ENCODE measurements at places on chromosomes 2 and 18. TPM values are rescaled to one million over a fixed set of nuclear protein-coding genes. Genes with fewer than 3 reads are reported as not detected.

The VPS4B gene
- 58.1 TPM for total RNA-seq

The C1QL2 gene
- not detected for total RNA-seq

The CCDC85A gene
- 25.2 TPM for total RNA-seq

GRCh38 chr2:127527001-127527804 is 914 bp upstream of the IWS1 start:
- peak overlapping the region; percentile 97 for H3K4me3 ChIP-seq
- no peaks in the 10 kb centered on the region for H3K27me3 ChIP-seq
- H3K4me1 ChIP-seq, result peaks cover 52% of the 10 kb centered on the region
- no peak for DNase-seq

- no peak for DNase-seq
- H3K36me3 ChIP-seq, result no peaks in the 10 kb centered on the region
- peaks cover 61% of the 10 kb centered on the region for H3K4me1 ChIP-seq
- peaks cover 1% of the 10 kb centered on the region for H3K27me3 ChIP-seq
- H3K27ac ChIP-seq, result peak overlapping the region; percentile 75
Observed at GRCh38 chr2:64277101-64277849, 133.1 kb upstream of the PELI1 start.

- peaks cover 11% of the 10 kb centered on the region for H3K27me3 ChIP-seq
- no peak for DNase-seq
- H3K4me1 ChIP-seq, result no peaks in the 10 kb centered on the region
- H3K27ac ChIP-seq, result no peak overlapping the region
Observed at GRCh38 chr2:236239276-236240065, 24.7 kb downstream of the ASB18 start.

- peaks cover 5% of the 10 kb centered on the region for H3K27me3 ChIP-seq
- no peak for DNase-seq
- H3K4me1 ChIP-seq, result no peaks in the 10 kb centered on the region
- peak overlapping the region; percentile 44 for H3K4me3 ChIP-seq
- no peak overlapping the region for H3K27ac ChIP-seq
Observed at GRCh38 chr18:10743766-10744165, 217.9 kb downstream of the NAPG start.
